ENCODE measurements at places on chromosomes 16 and 17.

GRCh38 chr17:62206550-62206949, 141.5 kb upstream of the MED13 start:
- DNase-seq = no peak

DNA sequence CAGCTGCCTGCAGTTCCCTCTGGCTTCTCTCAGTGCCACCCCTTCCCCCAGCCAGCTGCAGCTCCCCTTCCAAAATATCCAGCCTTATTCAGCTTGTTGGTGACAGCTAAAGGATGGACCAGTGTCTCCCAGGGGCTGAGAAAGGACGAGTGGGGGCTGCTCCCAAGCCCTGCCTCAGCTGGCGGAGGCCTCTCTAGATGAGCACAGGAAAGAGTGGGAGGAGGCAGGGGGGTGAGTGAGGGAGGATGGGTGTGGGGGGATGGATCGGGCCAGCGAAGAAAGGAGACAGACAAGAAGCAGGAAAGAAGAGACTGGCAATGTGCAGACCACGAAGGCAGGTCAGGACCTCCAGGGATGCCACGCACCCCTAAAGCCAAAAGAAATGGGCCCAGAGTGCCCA, 17.5 kb downstream of the PIPOX start:
- no peak for DNase-seq

DNA sequence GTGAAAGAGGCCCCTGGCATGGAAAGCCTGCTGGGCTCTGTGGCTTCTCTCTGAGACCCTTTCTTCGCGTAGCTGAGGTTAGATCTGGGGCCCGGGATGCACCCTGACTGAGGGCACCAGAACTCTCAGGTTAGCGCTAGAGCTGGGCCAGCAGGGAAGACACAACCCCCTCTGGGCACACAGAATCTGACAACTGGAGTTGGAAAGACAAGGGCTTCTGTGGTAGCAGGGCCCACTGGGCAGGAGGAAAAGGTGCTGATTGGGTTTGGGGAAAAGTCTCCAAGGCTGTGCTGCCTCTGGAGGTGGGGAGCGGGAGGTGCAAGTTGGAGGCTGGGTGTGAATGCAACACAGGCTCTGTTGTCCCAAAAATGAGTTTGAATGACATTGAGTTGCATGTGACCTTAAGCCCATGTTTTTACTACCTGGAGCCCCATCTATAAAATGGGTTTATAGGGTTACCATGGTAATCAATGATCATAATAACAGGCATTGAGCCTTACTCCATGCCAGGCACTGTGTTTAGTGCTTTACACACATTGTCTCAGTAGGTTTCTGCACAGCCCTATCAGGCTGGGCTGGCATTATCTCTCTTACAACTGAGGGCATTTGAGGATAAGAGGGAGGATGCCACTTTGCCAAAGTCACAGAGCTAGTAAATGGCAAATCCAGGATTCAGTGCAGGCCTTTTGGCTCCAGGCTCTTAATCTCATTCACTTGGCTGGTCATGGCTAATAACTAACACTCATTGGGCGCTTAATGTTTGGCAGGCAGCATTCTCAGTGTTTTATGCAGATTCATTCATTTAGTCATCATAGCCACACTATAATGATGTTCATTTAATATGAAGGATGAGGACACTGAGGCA, 9.5 kb upstream of the IGFBP4 start:
- DNase-seq = peak; percentile 33

DNA sequence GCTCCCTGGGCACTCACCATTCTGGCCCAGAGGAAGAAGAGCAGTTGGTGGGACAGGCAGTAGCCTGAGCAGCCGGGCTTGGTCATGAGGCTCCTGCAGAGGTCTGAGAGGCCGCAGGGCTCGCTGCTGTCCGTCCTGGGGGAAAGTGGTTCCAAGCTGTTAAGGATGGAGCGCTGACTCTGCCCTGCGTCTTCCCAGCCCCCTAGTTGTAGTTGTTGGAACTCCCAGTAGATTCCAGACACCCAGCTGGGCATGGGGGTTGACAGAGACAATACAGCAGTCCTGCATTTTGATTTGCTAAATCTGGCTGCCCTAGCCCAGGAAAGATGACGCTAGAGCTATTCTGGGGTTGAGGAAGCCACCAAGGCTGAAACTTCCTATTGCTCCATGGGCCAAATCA, 7.3 kb downstream of the C16orf89 start:
- DNase-seq = no peak

DNA sequence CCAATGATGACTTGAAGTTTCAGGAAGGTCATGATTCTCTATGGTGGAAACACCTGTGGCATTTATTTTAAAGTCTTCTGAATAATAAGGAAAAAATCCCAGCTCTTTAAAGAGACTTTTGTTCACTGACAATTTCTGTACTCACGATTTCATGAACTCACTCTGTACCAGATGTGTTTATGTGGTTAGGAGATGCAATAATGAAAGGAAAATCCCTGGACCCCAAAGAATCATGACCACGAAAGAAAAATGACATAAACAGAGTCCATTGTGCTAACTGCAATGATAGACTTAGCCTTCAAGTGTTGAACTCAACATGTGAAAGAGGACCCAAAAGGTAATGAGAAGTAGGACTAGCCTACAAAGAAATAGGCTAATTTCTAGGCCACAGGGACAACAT, 947.5 kb downstream of the CDH11 start:
- DNase-seq = no peak

DNA sequence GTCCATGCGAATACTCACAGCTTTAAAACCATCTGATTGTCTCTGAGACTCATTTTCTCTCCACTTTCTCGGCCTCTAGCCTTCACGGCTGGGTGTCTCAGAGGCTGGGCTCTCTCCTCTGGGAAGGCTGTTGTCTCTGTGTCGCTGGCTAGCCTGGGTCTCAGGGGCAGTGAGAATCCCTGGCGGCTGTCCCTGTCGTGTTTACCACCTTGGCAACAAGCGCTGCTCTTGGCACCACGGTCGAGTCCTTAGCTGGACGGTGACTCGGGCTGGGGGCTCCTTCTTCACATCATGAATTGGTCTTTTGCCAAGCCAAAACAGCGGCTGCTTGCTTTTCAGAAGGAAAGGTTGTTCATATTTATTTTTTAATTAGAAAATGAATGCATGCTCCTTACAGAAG, 81.1 kb downstream of the MSI2 start:
- no peak for DNase-seq

GRCh38 chr17:7440113-7440833, 961 bp downstream of the FGF11 start:
- no peak for DNase-seq

GRCh38 chr17:47850692-47851573, at the start of gene SP6:
TSS of gene SP6 (minus strand) at chr17:47851163. CDS start at chr17:47848429, 2,734 bp downstream.
- DNase-seq = no peak

GRCh38 chr16:88264641-88265285, 118.0 kb upstream of the ZNF469 start:
- DNase-seq = peak; percentile 1

GRCh38 chr17:28086519-28086918, 44.0 kb downstream of the NLK start:
- DNase-seq = no peak

GRCh38 chr16:50721549-50722404, 20.1 kb upstream of the CYLD start:
- no peak for DNase-seq

GRCh38 chr17:60598001-60598736, 1.8 kb upstream of the PPM1D start:
- DNase-seq = peak; percentile 93

Measured in AML-193 (cell line).